Central memory CD8-positive, alpha-beta T cell (primary cell): ENCODE measurements at places on chromosomes 7 and 10.

DNA sequence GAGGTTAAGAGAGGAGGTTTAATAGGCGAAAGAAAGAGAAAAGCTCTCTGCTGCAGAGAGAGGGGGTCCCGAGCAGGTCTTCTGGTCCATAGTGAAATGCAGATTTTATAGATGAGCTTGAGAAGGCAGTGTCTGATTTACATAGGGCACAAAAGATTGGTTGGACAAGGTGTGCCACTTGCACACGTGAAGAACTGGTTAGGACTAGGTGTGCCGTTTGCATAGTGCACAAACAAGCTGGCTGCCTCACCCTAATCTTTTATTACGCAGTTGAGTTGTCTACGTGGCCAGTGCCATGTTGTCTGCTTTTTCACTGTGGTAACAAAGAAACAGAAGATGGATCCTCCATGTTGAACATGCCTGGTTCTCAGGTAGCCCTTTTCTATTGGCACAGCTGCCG lies 82.6 kb downstream of the AMPH start:
- no peak for DNase-seq

GRCh38 chr7:94510582-94511496 lies 1.2 kb downstream of the CASD1 start:
- peak; percentile 18 for DNase-seq

DNA sequence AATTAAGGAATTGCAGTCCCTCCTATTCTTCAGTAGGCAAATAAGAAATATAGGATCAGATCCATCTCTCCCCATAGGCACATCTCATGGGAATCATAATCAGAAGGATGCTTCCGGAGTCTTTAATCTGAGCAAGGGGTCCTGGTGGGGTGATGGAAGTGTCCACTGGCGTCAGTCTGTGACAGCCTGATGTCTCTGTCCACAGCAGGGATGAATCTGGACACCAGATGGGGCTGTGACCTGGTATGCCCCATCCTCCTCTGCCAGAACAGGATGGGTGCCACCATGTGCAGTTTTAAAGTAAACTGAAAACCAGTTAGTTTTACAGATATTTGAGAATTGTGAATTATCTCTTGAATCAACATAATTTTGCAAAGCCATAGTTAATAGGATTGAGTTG lies 148.7 kb downstream of the C1GALT1 start:
- DNase-seq, result no peak

DNA sequence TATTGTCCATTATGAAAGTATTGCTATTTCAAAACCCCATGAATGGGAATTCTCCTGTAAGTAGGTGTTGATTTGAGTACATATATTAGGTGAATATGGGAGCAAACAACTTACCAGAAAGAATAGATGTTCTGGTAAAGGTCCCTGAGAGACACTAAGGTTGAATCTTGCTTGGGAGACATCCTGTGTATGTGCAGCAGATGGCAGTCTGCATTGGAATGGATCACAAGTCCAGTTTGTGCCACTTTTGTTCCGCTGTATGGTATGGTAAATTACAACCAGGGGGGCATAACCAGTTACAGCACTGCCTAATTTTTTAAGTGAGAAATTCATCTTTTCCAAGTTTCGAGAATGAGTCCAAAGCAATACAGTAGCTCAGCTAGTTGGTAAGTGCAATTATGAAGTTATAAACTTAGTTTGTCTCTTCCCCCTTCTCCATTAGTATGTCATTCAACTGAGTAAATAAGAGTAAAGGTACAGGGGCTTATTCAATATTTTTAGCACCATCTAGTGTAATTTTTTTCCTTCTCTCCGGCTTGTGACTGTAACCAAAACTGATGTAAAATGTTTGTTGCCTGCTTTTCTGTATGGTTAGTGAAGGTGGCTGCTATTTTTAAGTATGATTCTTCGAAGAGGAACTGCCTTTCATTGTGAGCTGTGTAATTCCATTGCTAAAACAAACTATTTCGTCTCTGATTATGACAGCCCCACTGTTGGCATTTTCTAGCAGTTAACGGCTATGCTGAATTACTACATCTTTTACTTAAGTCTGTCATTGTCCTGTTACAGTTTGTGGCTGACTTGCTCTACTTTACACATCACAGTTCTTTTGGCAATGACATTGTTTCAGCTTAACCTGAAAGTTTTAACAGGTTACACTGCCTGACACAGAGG lies 2.8 kb downstream of the MCU start:
- no peak for DNase-seq

DNA sequence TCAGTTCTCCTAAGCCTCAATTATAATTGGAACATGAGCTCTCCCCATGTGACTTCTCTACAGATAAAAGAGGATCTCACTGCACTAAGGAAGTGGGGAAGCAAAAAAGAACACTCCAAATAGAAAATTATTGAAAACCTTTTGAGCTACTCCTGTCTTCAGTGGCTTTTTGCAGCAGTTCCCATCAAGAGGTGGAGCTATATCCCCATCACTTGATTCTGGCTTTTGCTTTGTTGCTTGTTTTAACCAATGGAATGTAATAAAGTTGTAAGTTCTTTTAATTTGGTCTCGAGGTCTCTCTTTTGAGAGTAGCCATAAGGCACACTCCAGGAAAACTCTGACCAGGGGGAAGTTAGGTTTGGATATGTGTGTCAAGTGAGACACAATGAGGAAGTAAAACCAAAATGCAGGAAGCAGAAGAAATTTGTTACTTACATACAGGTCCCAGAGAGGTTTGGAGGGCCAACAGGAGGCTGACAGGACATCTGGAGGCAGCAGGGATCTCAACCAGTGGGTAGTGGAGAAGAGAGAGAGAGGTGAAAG lies 569.4 kb downstream of the HTR7 start:
- DNase-seq, result no peak

- no peak for DNase-seq
Measured at GRCh38 chr7:820341-820740, 11.9 kb upstream of the SUN1 start.

DNA sequence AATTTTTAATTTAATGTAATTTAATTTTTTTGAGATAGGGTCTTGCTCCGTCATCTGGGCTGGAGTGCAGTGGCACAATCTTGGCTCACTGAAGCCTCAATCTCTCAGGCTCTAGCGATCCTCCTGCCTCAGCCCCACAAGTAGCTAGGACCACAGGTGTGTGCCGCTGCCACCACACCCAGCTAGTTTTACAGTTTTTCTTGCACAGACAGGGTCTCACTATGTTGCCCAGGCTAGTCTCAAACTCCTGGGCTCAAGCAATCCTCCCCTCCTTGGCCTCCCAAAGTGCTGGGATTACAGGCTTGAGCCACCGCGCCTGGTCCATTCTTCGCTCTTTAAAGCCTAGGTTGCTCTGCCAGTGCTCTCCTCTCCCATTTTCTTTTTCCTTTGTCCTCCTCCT lies 12.9 kb downstream of the CALML3 start:
- no peak for DNase-seq

DNA sequence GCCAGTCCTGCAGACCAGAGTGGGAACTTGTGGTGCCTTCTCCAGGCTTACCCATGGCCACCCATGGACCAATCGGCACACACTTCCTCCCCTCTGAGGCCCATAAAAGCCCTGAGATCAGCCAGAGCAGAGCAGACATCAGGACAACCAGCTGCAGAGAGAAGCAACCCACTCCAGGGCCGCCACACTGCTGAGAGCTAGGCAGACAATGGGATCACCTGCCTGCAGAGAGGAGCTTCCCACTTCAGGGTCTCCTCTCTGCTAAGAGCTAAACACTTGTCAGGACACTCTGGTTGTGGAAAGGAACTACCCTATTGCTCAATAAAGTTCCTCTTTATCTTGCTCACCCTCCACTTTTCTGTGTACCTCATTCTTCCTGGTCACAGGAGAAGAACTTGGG lies 34.0 kb downstream of the C7orf25 start:
- no peak for DNase-seq

DNA sequence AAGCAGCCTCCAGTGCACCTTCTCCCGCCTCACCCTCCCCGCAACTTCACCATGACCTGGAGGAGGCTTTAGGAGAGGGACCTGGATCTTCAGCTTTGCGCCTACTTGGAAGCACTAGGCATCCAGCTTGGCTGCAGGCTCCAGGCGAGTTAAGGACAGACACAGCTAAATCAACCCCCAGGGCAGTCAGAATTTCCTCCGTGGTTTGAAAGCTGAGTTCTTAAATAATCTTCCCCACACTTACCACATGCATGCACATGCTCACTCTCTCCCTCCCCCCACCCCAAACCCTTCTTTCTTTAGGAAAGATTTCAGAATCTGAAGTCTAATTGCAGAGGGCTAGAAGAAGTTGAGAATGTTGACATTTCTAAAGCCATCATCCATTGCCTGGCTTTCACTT lies 36.7 kb upstream of the LRRC4 start:
- DNase-seq, result no peak

DNA sequence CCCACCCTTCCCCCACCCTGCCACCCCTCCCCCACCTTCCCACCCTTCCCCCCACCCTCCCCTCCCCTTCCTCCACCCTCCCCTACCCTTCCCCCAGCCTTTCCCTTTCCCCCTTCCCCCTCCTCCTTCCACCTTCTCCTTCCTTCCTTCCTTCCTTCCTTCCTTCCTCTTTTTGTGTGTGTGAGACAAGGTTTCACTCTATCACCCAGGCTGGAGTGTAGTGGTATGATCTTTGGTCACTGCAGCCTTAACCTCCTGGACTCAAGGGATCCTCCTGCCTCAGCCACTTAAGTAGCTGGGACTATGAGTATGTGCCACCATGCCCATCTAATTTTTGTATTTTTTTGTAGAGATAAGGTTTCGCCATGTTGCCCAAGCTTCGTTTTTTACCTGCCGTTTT lies 35.2 kb downstream of the CYP17A1 start:
- DNase-seq, result no peak

GRCh38 chr7:76086070-76086469 lies 38.2 kb downstream of the MDH2 start:
- no peak for DNase-seq

- DNase-seq, result no peak
Measured at GRCh38 chr10:7239312-7239985, 171.4 kb downstream of the SFMBT2 start.
